ENCODE measurements at places on chromosomes 2 and 18. TPM values are rescaled to one million over a fixed set of nuclear protein-coding genes. Genes with fewer than 3 reads are reported as not detected.
A peak's percentile ranks its signal among the peaks of the same experiment; 100 is the strongest.

GRCh38 chr2:120819720-120820210, 84.1 kb downstream of the GLI2 start:
- no peak overlapping the region for H3K4me3 ChIP-seq
- no peaks in the 10 kb centered on the region for H3K36me3 ChIP-seq
- H3K27ac ChIP-seq, result peak overlapping the region; percentile 62
- no peaks in the 10 kb centered on the region for H3K27me3 ChIP-seq

- H3K36me3 ChIP-seq, result no peaks in the 10 kb centered on the region
- H3K4me1 ChIP-seq, result peaks cover 20% of the 10 kb centered on the region
- DNase-seq, result no peak
- no peak overlapping the region for H3K27ac ChIP-seq
These were observed 12.8 kb downstream of the SPEG start for GRCh38 chr2:219447242-219448098.

DNA sequence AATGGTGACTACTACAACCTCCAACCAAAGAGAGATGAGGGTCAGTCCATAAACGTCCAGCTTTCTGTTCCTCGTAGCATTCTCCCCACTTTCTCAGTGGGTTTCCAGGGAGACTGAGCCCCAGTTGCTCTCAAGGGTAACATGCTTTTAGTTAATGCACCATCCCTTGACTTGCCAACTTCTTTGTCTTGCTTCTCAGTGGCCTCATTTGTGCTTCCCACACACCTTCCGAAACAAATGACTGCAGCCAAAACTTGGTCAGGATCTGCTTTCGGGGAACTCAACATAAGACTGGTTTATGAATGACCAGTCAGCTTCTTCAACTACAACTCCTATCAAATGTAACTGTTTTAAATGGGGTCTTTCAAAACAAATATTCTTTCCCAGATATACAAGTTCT, 94.1 kb downstream of the COL6A3 start:
- DNase-seq, result no peak
- no peaks in the 10 kb centered on the region for H3K27me3 ChIP-seq
- H3K4me3 ChIP-seq, result no peak overlapping the region
- H3K36me3 ChIP-seq, result no peaks in the 10 kb centered on the region

The PCARE gene
- total RNA-seq, result not detected

- no peak overlapping the region for H3K27ac ChIP-seq
- H3K4me3 ChIP-seq, result no peak overlapping the region
- H3K27me3 ChIP-seq, result no peaks in the 10 kb centered on the region
- DNase-seq, result no peak
These were observed 17.2 kb upstream of the COL3A1 start for GRCh38 chr2:188956961-188957360.

DNA sequence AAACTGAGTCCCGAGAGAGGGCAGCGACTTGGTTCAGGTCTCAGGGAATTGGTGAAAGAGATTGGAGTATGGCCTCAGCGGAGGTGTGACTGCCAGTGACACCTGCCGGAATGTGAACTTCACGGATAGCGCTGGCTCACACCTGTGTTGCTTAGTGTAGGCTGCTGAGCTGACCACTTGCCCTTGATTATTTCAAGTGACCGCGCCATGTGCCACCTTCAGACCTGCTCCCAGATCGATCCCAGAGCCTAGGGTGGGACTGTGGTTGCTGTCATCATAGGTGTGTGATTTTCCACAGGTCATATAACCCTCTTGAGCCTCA, 134.8 kb downstream of the GLI2 start:
- no peak for DNase-seq
- H3K36me3 ChIP-seq, result no peaks in the 10 kb centered on the region
- H3K27ac ChIP-seq, result no peak overlapping the region
- peak overlapping the region; percentile 24 for H3K4me3 ChIP-seq
- H3K4me1 ChIP-seq, result peaks cover 54% of the 10 kb centered on the region
- H3K27me3 ChIP-seq, result no peaks in the 10 kb centered on the region

GRCh38 chr2:178241844-178242551, 47.7 kb downstream of the OSBPL6 start:
- H3K27me3 ChIP-seq, result no peaks in the 10 kb centered on the region
- H3K36me3 ChIP-seq, result no peaks in the 10 kb centered on the region
- no peak overlapping the region for H3K4me3 ChIP-seq
- DNase-seq, result no peak
- H3K4me1 ChIP-seq, result peaks cover 10% of the 10 kb centered on the region

The IGFBP2 gene
- total RNA-seq, result 366 TPM

DNA sequence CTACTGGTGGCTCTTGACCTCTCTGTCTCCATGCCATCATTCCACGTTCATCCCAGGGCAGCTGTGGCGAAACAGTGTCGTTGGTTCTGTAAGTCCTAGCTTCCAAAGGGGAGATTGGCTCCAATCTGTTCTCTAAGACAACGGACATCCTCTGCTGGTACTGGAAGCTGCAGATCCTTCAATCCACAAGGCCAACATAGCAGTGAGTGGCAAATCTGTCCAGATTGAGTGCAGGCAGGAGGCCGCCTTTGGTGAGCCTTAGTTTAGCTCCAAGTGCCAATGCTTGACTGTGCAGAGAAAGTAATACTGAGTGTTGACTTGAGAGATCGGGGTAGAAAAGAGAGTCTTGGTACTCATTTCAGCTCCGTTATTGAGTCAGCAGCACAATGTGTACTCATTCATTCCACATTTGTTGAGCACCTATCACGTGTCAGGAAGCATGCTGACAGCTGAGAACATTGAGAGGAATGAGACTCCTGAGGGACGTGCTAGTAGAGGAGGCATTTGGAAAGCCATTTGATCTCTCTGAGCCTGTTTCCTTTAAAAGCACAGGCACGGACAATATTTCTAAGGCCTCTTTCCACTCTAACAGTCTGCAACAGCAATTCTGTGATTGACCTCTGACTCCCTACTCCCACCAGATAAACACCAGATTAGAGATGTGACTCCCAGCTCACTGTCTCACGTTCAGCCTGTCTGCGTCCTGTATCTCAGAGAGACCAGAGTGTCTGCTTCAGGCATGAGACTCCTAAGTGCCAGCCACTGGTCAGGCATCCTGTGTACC, 306.0 kb downstream of the CLIP4 start:
- peaks cover 40% of the 10 kb centered on the region for H3K4me1 ChIP-seq

The DNAJC5G gene
- not detected for total RNA-seq

The GAREM1 gene
- 11.0 TPM for total RNA-seq

The CAPG gene
- 24.3 TPM for total RNA-seq

The VWA3B gene
- not detected for total RNA-seq

GRCh38 chr18:43758734-43759133, 481.4 kb upstream of the SYT4 start:
- H3K4me1 ChIP-seq, result peaks cover 13% of the 10 kb centered on the region
- no peaks in the 10 kb centered on the region for H3K36me3 ChIP-seq
- H3K27ac ChIP-seq, result no peak overlapping the region
- no peak for DNase-seq

The HOXD12 gene
- total RNA-seq, result not detected

DNA sequence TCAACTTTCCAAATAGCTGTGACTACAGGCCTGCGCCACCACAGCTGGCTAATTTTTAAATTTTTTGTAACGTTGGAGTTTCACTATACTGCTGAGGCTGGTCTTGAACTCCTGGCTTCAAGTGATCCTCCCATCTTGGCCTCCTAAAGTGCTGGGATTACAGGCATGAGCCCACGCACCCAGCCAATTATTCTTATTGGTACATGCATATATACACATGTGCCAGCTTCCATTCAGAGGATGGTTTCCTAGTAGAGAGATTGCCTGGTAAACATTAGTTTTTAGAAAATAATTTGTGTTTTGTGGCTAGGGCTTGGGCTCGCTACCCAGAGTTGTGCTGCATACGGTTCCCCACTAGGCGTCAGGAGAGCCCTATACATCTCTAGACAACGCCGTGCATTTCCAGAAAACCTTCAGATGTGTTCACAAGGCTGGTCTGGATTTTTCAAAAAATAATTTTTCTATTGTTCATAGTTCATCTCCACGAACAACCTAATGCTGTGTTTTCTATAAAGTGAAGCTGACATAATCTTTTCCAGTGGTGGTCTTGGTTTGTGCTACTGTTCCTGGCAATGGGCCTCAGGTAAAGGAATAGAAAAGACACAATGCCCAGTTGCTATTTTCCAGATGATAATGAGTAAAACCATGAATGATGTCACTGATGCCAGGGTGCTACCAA, 14.6 kb upstream of the AFG3L2 start:
- no peak overlapping the region for H3K4me3 ChIP-seq
- peak; percentile 52 for DNase-seq
- peaks cover 5% of the 10 kb centered on the region for H3K4me1 ChIP-seq
- H3K27ac ChIP-seq, result no peak overlapping the region
- no peaks in the 10 kb centered on the region for H3K27me3 ChIP-seq

The DYNAP gene
- not detected for total RNA-seq

- no peak for DNase-seq
- no peak overlapping the region for H3K4me3 ChIP-seq
- H3K27me3 ChIP-seq, result no peaks in the 10 kb centered on the region
These were observed 122.1 kb downstream of the SH3BP4 start for GRCh38 chr2:235073868-235074413.

DNA sequence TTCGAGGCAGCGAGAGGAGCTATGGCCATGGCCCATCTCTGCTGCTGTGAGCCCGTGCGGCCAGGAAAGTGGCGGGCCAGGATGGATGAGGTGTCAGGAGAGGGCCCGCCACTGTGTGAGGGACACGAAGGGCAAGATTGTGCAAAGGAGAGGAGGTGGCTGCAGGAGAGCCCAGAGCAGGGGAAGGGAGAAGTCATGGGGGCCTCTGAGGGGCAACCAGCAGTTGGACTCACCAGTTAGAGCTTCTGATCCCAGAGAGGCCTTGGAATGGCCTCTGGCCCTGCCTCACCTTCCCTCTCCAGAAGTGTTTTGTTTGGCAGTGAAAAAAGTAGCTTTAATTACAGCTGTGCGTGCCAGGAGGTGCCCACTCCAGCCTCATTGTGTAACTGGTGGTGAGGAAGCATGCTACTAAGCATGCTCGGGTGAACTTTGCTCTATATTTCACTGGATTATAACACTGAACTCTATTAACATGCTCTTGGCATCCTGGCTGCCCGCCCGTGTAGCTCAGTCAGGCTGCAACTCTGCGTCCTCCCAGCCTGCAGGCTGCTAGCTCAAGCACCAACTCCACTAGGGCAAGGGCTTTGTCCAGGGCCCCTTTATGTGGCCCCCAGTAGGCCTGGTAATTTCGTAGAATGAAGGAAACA, 34.2 kb downstream of the IMPA2 start:
- H3K27ac ChIP-seq, result peak overlapping the region; percentile 67
- no peaks in the 10 kb centered on the region for H3K27me3 ChIP-seq
